ENCODE measurements at places on chromosomes 5 and 9. TPM values are rescaled to one million over a fixed set of nuclear protein-coding genes. Genes with fewer than 3 reads are reported as not detected.
A peak's percentile ranks its signal among the peaks of the same experiment; 100 is the strongest.

DNA sequence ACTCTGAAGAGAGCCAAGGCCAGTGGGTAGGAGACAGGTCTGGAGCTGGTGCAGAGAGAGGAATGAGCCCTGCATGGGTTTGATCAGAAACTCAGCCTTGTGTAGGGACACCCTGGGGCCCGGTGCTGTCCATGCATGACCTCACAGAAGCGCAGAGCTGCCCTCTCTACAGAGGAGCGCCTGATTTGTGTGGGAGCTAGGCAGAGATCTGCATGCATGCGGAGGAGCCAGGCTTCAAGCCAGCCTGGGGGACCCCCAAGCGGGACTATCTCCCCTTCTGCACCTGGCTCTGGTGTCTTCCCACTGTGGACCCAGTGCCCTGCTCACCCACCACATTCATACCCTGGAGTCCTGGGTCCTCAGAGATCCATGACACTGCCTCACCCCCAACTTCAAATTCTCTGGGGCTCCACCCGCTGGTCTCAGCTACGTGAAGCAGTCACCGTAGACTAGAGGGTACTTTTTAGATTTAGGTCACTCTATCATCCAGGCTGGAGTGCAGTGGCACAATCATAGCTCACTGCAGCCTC is 2.6 kb upstream of the LCN2 start:
- H3K4me1 ChIP-seq, result no peaks in the 10 kb centered on the region
- no peaks in the 10 kb centered on the region for H3K36me3 ChIP-seq
- no peaks in the 10 kb centered on the region for H3K27me3 ChIP-seq
- no peak overlapping the region for H3K27ac ChIP-seq
- DNase-seq, result no peak

DNA sequence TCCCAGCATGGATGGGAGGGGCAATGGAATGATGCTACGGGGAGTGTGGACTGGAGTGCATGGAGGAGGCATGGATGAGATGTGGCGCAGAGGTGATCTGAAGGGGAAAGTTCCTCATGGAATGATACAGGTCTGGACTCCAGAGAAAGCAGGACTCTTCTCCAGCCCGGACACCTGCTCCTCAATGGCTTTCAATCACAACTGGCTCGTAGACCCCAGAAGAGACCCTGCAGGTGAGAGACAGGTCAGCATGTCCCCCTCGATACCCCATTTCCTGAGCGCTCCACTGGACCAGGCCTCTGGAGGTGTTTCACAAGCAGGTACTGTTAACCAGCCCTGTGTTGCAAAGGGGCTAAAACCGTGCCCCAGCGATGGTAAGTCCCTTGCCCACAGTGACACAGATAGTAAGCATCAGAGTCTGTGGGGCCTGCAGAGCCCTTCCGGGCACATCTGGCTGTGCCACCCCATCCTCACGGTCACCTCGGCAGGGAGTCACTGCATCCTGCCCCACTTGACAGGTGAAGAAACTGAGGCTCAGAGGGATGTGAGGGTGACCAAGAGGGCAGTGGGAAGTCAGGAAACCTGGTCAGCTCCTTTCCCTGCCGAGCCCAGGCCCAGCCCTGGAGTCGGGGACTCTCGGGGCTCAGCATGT is 5.5 kb upstream of the DPM2 start:
- H3K4me1 ChIP-seq, result peaks cover 9% of the 10 kb centered on the region
- peak overlapping the region; percentile 16 for H3K27ac ChIP-seq
- H3K27me3 ChIP-seq, result no peaks in the 10 kb centered on the region
- H3K36me3 ChIP-seq, result peaks cover 85% of the 10 kb centered on the region
- H3K4me3 ChIP-seq, result no peak overlapping the region

GRCh38 chr5:151742870-151743294 is 15.5 kb downstream of the ATOX1 start:
- H3K4me3 ChIP-seq, result no peak overlapping the region
- peaks cover 14% of the 10 kb centered on the region for H3K36me3 ChIP-seq
- H3K27me3 ChIP-seq, result no peaks in the 10 kb centered on the region
- peaks cover 12% of the 10 kb centered on the region for H3K4me1 ChIP-seq
- H3K27ac ChIP-seq, result no peak overlapping the region
- DNase-seq, result no peak

The GFRA3 gene
- not detected for total RNA-seq

DNA sequence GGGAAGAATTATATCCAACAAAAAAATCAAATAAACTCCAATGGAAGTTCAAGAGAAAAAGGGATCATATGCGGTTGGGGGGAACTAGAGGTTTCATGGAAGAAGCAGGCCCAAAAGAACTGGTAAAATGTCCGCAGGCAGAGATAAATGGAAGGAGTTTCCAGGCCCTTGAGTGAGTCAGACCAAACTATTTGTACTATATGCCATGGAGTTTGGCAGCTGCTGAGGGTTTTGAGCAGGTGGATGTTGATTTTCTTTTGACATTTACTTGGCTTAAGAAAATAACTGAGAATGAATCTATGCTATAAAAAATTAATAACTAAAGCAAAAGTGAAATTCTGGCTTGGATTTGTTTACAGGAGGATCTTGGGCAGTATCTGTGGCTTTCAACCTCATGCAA is 33.7 kb downstream of the MINAR2 start:
- H3K36me3 ChIP-seq, result no peaks in the 10 kb centered on the region
- no peaks in the 10 kb centered on the region for H3K27me3 ChIP-seq
- no peaks in the 10 kb centered on the region for H3K4me1 ChIP-seq
- DNase-seq, result no peak

The CCL19 gene
- total RNA-seq, result not detected

GRCh38 chr9:76530458-76531110 is 71.6 kb downstream of the GCNT1 start:
- no peaks in the 10 kb centered on the region for H3K36me3 ChIP-seq
- no peak for DNase-seq
- no peak overlapping the region for H3K27ac ChIP-seq
- no peak overlapping the region for H3K4me3 ChIP-seq

The AKNA gene
- total RNA-seq, result 375 TPM

DNA sequence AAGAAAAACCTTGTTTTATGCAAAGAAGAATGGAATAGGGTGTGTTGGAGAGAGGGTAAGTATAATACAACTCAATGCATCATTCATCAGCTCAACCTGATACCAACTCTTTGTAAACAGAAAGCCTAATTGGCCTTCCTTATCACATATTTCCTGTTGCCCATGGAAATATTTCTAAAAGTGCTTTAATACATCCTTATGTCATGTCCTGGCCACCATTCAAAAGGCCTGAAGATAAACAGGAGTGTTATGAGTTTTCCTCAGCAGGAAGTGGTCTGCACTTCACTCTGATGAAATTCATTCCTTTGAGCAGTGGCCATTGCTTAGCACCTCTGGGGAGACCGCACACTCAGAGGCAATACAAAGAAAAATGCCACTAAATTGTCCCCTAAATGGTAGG is 511.2 kb downstream of the SEMA5A start:
- H3K27ac ChIP-seq, result no peak overlapping the region
- DNase-seq, result no peak
- no peaks in the 10 kb centered on the region for H3K27me3 ChIP-seq
- no peaks in the 10 kb centered on the region for H3K36me3 ChIP-seq
- no peak overlapping the region for H3K4me3 ChIP-seq

The DAPK1 gene
- 44.8 TPM for total RNA-seq

DNA sequence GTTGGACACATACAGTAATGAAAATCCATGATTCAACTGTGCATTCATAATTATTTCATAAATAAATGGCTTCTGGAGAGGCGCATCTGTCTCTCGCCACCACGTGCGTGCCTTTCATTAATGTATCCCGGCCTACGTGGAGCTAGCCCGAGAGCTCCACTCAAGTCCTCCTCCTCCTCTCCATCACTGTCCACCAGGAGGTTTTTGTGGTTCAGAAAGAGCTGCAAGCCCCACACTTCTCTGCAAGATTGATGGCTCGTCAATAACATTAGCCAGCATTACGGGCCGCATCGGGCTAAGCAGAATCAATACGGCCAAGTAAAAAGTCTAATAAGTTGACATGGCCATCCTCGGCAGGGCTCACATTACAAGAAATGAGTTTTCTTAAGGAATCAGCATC is 499.8 kb downstream of the BNC2 start:
- H3K4me3 ChIP-seq, result no peak overlapping the region
- no peak overlapping the region for H3K27ac ChIP-seq
- no peaks in the 10 kb centered on the region for H3K36me3 ChIP-seq
- H3K27me3 ChIP-seq, result no peaks in the 10 kb centered on the region

The IFNE gene
- 0.46 TPM for total RNA-seq

DNA sequence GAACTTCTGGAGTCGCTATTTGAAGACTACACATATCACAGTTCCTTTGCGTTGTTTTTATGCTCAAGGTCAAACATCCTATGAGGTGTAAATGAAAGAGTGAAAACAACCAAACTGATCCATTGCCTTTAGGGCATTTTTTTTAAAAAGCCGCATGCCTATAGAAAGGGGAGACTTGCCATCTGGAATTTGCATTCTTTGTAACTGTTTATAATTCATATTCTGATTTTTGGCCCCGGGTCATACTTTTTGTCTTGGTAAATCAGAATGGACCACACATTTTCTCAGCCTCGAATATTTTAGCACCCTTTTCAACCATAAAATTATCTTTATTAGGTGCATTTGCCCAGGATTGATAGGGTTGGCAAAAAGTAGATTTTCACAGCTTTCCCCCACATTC is 188.0 kb downstream of the GOLPH3 start:
- H3K4me3 ChIP-seq, result no peak overlapping the region
- no peak overlapping the region for H3K27ac ChIP-seq
- H3K4me1 ChIP-seq, result no peaks in the 10 kb centered on the region
- H3K36me3 ChIP-seq, result no peaks in the 10 kb centered on the region
- H3K27me3 ChIP-seq, result no peaks in the 10 kb centered on the region

- no peaks in the 10 kb centered on the region for H3K36me3 ChIP-seq
- H3K27me3 ChIP-seq, result no peaks in the 10 kb centered on the region
- no peak for DNase-seq
- no peak overlapping the region for H3K4me3 ChIP-seq
- H3K27ac ChIP-seq, result no peak overlapping the region
- no peaks in the 10 kb centered on the region for H3K4me1 ChIP-seq
Measured at GRCh38 chr5:31036411-31036810, 157.1 kb upstream of the CDH6 start.

DNA sequence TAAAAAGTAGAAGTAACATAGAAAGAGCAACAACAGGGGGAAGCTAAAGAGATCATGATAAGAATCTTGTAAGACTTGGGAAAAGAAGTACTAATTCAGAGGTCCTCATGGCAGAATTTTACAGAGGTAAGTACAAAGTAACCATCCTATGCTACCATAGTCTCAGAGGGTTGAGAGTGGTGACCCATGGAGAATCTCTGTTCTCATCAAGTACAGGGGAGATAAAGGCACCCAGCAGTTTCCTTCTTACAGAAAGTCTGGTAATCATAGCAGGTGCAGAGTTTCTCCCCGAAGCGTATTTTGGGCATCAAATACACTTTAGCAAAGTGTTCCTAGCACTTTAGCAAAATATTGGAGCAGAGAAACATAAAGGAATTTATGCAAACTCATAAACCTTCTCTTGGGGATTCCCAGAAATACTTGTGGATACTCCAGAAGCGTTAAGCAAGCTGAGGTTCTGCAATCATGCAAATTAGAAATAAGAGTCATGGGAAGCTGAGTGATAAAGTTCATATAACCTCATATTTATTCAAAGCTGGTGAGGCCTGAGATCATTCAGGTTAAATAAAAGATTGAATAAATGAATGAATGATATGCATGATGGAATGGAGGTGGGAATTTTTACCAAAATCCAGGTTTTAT is 101.0 kb upstream of the SMC2 start:
- no peak for DNase-seq
- no peak overlapping the region for H3K4me3 ChIP-seq
- no peaks in the 10 kb centered on the region for H3K27me3 ChIP-seq

DNA sequence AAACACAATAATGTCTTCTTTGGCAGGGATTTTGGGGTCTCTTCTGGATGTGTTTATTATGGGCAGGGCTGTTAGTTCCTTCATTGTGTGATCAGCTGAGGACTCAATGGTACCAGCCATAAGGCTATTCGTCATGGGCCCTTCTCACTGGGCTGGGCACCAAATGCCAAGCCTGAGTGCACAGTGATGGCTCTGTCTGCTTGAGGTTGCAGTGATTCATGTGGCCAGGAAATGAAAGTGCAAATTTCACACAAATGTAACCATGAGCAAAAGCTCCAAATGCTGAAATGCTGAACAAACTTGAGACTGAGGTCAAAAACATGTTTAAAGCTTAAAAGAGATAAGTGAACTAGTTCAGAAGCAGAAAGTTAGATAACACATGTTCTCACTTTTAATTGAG is 191.0 kb downstream of the TARS1 start:
- H3K36me3 ChIP-seq, result no peaks in the 10 kb centered on the region
- no peak overlapping the region for H3K4me3 ChIP-seq
- no peaks in the 10 kb centered on the region for H3K27me3 ChIP-seq
- DNase-seq, result no peak
- no peaks in the 10 kb centered on the region for H3K4me1 ChIP-seq

- no peaks in the 10 kb centered on the region for H3K27me3 ChIP-seq
- H3K4me1 ChIP-seq, result no peaks in the 10 kb centered on the region
- no peaks in the 10 kb centered on the region for H3K36me3 ChIP-seq
- DNase-seq, result no peak
Measured at GRCh38 chr9:137520614-137521404, 29.4 kb downstream of the PNPLA7 start.

- no peak for DNase-seq
- no peak overlapping the region for H3K27ac ChIP-seq
- no peaks in the 10 kb centered on the region for H3K27me3 ChIP-seq
- no peaks in the 10 kb centered on the region for H3K36me3 ChIP-seq
Measured at GRCh38 chr9:69444021-69444420, 119.0 kb downstream of the ENTREP1 start.

The RMI1 gene
- 24.8 TPM for total RNA-seq

The TLX3 gene
- not detected for total RNA-seq

DNA sequence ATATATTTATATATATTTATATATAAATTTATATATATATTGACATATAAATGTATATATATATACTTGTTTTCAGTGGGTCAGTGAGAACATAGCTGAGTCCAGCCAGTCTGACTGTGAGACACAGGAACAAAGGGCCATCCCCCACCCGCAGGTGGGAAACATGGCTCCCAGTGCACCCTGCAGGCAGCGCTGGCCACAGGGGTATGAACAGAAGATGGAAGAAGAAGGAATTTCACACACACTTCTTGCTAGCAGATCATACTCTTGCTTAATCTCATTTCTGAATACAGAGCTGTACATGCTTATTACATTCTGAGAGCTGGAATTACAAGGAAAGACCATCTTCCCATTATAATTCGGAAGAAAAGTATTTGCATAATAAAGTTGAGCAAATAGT is 595.4 kb downstream of the IRX1 start:
- H3K27ac ChIP-seq, result no peak overlapping the region
- H3K4me3 ChIP-seq, result no peak overlapping the region
- no peaks in the 10 kb centered on the region for H3K36me3 ChIP-seq
- no peaks in the 10 kb centered on the region for H3K27me3 ChIP-seq
- no peaks in the 10 kb centered on the region for H3K4me1 ChIP-seq

The SNX24 gene
- 2.4 TPM for total RNA-seq

The KCNMB1 gene
- not detected for total RNA-seq

DNA sequence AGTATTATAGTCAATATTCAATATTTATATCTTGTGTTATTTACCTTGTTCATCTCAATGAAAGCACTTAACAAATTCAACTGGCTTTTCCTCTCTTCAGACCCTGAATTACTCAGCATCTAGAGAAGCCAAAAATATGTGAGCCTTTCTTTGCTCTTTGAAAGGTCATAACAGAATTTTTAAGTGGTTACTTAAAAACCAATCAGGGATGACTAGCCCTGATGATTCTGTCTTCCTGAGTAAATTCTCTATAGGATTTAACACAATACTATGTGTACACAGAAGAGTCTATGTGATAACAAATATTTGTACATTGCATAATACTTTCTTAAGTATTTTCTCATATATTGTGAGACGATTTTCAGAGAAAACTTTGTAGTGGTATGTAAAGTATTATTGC is 546.3 kb downstream of the MAT2B start:
- no peaks in the 10 kb centered on the region for H3K36me3 ChIP-seq
- no peak overlapping the region for H3K27ac ChIP-seq
- no peaks in the 10 kb centered on the region for H3K27me3 ChIP-seq
- no peaks in the 10 kb centered on the region for H3K4me1 ChIP-seq
- no peak for DNase-seq

The TLE1 gene
- 2.4 TPM for total RNA-seq

Data from naive thymus-derived CD4-positive, alpha-beta T cell (primary cell).